LHCN-M2 (cell line): ENCODE measurements at places on chromosomes 7 and 10. TPM values are rescaled to one million over a fixed set of nuclear protein-coding genes. Genes with fewer than 3 reads are reported as not detected.

- no peak for DNase-seq
These were observed 39.8 kb downstream of the EXOC4 start for GRCh38 chr7:133292631-133293030.

DNA sequence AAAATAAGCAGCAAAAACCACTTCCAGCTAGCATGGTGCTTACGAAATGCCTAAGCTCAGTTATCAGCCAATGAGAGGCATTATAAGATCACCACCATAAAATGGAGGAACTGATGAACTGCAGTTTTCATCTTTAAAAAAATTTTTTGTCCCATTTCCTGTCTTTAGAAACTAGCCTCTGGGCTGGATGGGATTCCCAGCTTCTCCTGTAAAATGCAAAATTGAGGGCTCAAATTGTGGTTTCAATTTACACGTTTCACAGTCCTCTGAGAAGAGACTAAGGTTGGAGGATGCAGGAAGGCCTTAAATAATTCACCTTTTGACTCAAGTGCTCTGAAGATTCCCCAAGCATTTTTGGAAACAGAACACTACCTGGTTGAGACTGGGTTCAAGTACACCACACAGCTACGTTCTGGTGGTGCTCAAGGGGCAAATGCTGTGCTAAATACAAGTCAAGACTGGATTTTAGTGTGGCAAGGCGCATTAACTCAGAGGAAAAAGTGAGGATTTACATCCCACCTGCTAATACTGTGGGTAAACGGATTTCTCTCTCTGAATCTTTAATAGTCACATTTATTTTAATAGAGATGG lies 951 bp downstream of the ZNF25 start:
- DNase-seq, result peak; percentile 33

DNA sequence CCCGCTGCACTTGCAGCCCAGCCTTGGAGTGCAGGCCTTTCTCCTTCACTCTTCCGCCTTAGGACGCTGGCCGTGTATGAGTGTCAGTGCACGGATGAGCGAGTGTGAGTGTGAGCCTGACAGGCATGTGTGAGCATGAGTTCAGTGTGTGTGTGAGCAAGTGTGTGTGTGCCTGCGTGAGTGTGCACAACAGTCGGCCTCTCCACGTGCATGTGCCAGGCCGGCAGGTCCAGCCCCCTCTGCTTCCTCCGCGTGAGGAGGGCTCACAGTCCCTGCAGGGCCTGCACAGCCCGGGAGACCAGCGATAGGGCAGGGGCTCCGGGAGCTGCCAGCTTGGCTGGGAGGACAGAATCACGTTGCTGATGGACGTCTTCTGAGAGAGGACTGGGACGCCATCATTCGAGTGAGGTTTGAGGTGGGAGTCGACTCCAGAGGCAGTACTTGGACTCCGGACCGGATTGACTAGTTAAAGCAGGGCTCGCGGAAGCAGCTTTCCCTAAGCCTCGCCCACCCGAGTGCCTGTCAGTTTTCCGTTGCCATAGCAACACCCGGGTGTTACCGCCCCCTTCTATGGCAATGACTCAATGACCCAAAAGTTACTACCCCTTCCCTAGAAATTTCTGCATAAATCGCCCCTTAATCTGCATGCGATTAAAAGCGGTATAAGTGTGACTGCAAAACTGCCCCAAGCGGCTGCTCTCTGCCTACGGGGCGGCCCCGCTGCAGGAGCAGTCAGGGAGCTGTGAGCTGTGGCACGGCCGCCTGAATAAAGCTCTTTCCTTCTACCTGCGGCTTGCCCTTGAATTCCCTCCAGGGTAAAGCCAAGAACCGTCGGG lies 19.6 kb upstream of the CFAP46 start:
- DNase-seq, result peak; percentile 50

GRCh38 chr7:2112261-2113198 lies 120.2 kb downstream of the MAD1L1 start:
- DNase-seq, result no peak

DNA sequence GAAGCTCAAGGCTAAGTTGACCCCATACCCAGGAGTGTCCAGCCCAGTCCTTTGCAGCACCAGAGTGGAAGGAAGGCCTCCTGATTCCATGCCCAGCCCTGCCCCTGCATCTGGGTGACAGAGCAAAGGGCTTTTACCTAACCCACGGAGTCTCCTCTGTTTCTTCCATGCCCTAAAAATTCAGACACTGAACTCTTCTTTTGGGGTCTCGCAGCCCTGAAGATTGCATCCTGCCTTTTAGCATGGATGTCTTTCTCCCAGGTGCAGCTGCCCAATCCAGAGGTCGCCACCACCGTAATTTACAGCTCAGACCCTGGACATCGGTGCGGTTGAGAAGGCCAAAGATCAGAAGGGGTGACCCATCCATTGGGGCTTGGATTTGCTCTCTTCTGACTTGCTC lies 50.8 kb downstream of the CXCL12 start:
- no peak for DNase-seq

Gene HOXA1
- 3.7 and 5.9 TPM in 2 replicates for total RNA-seq

Gene WEE2
- total RNA-seq, result not detected in 2 replicates

Gene LIPJ
- total RNA-seq, result not detected in 2 replicates

Gene ADAMTS14
- 2.4 and 2.7 TPM in 2 replicates for total RNA-seq
